ENCODE measurements at places on chromosomes 13 and 19. TPM values are rescaled to one million over a fixed set of nuclear protein-coding genes. Genes with fewer than 3 reads are reported as not detected.

HMG20B gene
- 55.1 TPM for total RNA-seq

DNA sequence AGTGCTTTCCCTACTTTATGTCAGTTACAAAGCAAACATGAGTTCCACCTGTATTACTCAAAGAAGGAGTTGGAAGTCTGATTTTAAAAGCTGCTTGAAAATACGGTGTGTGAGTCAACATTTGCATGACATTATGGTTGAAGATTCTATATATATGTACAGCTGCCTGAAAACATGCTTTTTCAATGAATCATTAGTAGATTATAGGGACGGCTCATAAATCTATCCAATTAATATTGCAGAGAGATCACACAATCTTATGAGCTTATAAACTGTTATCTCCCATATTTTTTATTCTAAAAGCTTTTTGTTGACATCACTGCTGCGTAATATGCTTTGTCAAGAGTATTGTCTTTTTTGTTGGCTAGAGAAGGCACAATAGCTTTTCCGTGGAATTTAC is 873.8 kb downstream of the SLITRK6 start:
- no peak for DNase-seq

APOE gene
- total RNA-seq: 162 TPM

MUC16 gene
- total RNA-seq: 0.90 TPM

ZNF808 gene
- 15.5 TPM for total RNA-seq

OR7C1 gene
- total RNA-seq: not detected

JSRP1 gene
- total RNA-seq: not detected

DNA sequence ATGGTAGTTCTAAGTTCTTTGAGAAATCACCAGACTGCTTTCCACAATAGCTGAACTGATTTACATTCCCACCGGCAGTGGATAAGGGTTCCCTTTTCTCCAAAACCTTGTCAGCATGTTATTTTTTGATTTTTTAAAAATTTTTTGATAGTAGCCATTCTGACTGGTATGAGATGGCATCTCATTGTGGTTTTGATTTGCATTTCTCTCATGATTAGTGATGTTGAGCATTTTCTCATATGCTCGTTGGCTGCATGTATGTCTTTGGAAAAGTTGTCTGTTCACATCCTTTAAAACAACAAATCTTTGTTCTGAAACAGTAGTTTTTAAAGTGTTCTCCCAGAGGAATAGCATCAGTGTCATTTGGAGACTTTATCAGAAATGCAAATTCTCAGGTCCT is 77.5 kb upstream of the POMP start:
- DNase-seq: no peak

ONECUT3 gene
- total RNA-seq: not detected

DNA sequence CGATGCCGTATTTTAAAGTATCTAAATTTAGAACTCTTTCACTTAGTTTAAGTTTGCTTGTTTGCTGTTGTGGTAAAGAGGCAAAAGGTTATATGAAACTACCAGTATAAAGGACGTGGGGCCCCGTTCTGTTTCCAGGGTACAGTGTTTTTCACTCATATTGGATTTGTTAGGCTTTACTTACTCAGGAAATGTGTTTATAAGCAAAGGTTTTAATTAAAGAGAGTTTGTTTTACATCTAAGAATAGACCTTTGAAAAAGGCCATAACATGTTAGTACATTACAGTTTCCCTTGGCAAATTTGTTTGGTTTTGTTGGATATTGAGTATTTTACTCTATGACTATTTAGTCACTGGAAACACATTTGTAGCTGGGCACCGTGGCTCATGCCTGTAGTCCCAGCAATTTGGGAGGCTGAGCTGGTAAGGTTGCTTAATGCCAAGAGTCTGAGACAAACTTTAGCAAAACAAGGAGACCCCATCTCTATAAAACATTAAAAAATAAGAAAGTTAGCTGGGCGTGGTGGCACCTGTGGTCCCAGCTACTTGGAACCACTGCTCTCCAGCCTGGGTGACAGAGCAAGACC is 7.1 kb downstream of the DGKH start:
- DNase-seq: no peak

GRCh38 chr13:76948149-76948548 is at the start of gene ACOD1:
Gene ACOD1 (plus strand): TSS chr13:76948511. CDS start chr13:76948559, 48 bp downstream.
- DNase-seq: no peak

DNA sequence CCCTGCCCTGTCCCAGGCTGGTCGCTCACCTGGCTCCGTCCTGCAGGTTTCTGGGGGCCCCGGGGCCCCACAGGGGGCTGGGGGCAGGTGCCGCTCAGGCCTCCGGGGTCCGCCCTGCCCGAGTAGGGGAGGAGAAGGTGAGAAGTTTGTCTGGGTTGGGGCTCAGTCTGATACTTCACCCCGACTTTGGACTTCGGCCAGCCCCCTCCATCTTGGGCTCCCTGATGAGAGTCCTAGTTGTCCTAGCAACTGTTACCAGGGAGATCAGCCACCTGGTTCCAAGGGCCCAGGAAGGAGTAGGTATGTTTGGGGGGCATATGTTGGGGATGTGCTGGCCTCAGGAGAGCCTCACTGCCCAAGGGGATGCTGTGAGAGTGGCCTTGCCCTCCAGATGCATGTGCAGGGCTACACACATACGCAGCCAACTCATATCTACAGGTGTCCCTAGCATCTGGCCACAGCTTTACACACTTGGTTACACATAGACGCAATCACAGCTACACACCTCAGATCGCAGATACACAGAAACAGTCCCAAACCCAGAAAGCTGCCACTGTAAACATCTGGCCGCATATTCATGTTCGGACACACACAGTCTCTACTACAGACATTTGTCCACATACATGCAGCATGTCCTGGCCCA is 3.4 kb downstream of the NUMBL start:
- no peak for DNase-seq
